Skeletal muscle cell (primary cell): ENCODE measurements at places on chromosomes 7 and 10.

DNA sequence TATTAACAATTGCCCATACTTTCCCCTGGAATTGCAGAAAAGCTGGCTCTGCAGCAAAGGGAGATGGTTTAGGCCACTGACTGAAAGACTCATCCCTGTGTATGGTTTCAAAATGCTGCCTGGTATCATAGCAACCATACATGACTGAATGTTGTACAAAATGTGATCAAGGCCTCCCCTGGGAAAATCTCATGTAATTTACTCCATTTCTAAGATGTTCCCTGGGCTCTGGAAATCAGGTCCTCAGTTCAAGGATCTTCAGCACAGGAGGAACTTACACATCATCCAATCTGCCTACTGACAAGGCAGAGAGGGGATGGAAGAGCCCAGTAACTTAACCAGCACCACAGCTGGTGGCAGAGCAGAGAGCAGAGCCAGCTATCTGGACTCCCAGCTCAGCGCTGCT lies 111.8 kb downstream of the JAZF1 start:
- DNase-seq, result peak; percentile 83

DNA sequence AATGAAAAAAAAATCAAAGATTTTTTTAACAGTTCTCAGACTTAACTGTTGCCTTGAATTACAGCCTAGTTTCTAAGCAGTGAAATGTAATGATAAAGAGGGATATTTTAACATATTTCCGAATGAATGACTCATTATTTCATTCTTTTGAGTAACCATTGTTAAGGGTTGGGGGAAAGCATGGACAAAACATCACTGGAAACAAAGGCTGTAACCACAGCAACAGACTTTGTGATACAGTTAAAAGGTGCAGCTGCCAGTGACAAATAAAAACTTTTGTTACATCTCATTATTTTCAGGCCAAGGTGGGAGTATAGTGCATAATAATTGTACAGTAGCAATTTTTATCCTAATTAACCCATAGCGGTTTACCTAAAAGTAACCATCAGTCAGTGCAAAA lies 172.6 kb downstream of the LRRTM3 start:
- DNase-seq, result no peak

DNA sequence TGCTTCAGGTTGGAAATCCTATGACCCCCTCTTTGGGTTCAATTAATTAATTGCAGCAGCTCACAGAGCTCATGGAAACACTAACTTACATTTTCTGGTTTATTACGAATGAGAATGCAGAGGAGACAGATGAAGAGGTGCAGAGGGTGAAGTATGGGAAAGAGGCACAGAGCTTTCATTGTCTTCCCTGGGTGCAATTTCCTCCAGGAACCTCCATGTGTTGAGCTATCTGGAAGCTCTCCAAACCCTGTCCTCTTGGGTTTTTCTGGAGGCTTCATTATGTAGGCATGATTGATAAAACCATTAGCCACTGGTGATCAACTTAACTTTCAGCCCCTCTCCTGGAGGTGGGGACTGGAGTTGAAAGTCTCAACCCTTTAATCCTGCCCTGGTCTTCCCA lies 133.0 kb upstream of the AUTS2 start:
- DNase-seq, result no peak

DNA sequence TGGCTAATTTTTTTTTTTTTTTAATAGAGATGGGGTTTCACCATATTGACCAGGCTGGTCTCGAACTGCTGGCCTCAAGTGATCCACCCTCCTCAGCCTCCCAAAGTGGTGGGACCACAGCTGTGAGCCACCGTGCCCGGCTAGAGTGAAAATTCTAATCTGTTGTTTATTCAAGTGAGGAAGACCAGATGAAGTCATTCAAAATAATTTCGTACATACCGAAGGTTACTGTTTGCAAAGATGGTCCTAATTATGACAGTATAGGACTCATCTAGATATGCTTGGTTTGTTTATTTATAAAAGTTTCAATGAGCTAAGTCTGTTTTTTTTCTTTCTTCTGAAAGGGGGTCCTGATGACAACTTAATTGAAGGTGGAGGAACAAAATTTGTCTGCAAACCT lies 376.8 kb downstream of the EXOC4 start:
- DNase-seq, result no peak

GRCh38 chr10:17470246-17470645 lies 15.9 kb upstream of the ST8SIA6 start:
- no peak for DNase-seq

DNA sequence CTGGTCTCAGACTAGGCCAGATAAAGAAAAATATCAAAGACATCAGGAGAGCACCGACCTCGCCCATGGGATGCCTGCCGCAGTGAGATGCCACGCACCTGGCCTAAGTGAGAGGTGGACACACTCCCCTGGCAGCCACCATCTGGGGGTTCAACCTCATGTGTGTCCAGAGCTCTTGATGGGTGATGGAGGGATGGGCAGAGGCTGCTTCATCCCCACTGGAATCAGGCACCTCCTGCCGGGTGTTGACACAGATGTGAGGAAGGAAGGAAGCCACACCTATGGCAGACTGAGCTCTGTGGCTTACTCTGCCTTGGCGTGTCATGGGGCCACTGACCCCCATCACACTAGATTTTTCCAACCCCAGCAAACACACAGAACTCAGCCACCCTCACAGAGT lies 11.4 kb downstream of the ZNF488 start:
- no peak for DNase-seq

- DNase-seq, result no peak
These were observed 623.4 kb upstream of the NRG3 start for GRCh38 chr10:81251457-81252115.

- DNase-seq, result no peak
These were observed 63.9 kb downstream of the WDFY4 start for GRCh38 chr10:48748573-48748972.

GRCh38 chr10:35637462-35637861 lies 4.6 kb downstream of the FZD8 start:
- DNase-seq, result no peak

DNA sequence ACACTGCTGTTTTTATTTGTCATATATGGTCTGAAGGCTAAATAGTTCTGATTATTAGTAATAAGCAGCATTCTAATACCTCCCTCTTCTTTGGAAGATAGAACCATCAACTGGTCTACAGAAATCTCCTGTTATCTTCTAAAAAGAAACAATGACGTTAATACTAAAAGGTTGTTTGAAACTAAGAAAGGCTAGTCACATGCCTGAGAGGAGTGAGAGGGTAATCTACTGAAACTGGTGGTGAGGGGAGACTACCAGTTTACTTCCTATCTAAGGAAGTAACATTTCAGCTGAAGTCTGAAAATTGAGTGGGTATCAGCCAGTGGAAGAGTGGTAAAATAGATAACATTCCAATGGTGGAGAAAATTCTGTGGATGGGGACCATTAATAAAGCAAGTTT lies 48.4 kb downstream of the FGFBP3 start:
- no peak for DNase-seq

GRCh38 chr7:44981035-44981706 lies 2.4 kb upstream of the MYO1G start:
- DNase-seq, result no peak

GRCh38 chr7:42222125-42222524 lies 14.9 kb downstream of the GLI3 start:
- DNase-seq, result no peak

DNA sequence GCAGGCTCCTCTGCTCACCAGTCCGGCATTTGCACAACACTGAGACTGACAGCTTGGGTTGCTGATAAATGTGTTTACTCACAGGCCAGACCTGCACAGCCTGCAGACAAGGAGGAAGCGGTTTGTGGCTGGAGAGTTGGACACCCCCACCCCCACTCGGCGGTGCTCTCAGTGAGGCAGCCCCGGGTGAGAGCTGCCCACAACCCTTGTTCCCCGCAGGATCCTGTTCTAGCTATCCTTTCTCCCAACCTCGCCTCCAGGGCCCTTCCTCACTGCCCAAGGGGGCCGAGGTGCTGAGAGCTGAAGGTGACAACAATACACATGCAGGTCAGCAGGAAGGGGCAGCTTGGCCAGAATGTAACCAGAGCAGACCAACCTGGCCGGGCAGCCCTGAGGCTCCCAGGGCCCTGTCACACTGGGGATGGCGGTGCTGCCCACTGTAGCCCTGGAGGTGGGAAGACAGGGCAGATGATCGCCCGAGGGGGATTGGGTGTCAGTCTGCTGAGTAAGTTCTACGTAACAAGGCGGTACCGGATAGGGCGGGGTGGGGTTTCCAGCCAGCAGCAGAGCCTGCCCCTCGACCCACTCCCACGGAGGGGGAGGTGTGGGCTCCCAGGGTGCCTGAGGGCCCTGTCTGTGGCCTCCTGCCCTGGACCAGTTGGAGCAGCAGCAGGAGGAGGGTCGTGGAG lies 2.1 kb upstream of the ADAM8 start:
- no peak for DNase-seq

DNA sequence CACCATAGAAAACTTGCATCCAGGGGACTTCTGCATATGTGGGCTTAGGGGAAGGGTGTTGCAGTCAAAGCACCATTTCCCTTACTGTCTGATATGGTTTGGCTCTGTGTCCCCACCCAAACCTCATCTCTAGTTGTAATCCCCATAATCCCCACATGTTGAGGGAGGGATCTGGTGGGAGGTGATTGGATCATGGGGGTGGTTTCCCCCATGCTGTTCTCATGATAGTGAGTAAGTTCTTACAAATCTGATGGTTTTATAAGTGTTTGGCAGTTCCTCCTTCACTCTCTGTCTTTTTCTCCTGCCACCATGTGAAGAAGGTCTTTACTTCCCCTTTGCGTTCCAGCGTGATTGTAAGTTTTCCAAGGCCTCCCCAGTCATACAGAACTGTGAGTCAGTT lies 177.4 kb downstream of the ADK start:
- no peak for DNase-seq

- no peak for DNase-seq
These were observed 963.2 kb upstream of the CELF2 start for GRCh38 chr10:10054466-10054865.

DNA sequence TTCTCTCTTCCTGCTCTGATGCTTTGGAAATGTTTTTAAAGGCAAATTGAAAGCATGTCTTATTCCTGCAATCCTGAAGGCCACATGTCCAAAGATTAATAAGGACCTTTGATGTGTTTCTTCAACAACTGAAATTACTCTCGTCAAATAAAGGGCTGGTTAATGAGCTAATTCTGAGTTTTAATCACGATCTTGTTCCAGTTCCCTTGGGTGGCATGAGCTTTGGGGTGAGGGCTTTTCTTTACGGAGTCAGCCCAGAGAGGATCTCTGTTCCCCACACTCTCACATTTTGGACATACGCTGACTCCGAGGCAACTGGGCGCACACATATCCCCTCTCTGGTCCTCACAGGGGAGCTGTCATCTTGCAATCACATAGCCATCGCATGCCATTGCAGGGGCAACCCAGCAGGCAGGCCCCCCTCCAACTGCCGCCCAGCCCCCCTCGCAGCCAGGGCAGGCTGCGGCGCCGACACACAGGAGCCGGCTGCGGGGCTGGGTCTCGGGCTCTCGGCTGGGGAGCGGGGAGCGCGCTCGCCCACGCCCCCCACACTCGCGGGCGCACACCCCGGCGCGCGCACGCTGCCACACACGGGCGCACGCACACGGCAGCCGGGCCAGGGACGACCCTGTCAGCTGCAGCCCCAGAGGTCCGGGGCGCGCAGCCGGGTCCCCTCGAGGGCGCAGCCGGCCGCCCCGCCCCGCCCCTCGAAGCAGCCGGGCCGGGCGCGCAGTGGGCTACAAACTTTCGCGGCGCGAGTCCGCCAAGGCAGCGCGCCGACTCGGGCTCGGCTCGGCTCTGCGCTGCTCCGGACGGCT lies at the start of gene GDF10:
TSS of gene GDF10 (plus strand) at position 587 of the 818 bp plus-strand sequence. CDS start 455 bp downstream, outside the sequence.
- DNase-seq, result no peak

- no peak for DNase-seq
These were observed 16.8 kb downstream of the VSIR start for GRCh38 chr10:71756311-71757191.

DNA sequence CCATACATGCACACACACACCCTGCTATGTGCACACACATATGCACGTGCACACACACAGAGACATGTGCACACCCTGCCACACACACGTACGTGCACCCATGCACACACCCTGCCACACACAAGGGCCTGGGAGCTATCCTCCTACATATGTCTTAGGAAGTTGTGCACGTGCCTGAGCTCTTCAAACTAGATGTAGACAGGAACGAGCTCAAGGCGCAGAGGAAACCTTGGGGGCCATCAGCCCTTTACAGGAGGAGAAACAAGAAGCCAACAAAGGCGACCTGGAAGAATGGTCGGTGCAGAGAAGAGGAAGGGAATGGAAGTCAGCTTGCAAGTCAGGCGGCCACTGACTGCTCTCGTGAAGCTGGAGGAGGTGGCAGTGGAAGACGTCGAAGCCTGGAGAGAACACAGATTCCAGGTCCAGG lies 58.7 kb downstream of the AOC1 start:
- DNase-seq, result no peak

DNA sequence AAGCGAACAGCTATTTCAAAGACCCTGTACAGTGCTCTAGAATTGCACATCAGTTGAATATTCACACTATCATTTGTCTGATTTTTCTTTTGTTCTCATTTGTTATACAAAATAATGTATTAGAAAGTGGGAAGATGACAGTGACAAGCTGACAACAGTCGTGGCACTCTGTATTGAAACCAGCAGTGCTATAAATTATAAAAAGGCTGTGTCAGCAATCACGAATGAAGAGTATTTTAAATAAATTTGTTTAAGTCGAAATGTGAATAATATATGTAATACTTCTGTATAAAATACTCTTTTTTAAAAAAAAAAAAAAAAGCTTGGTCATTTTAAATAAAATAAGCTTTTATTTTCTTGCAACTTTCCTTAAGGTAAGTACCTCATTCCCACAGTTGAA lies 122.6 kb downstream of the VPS50 start:
- DNase-seq, result no peak

DNA sequence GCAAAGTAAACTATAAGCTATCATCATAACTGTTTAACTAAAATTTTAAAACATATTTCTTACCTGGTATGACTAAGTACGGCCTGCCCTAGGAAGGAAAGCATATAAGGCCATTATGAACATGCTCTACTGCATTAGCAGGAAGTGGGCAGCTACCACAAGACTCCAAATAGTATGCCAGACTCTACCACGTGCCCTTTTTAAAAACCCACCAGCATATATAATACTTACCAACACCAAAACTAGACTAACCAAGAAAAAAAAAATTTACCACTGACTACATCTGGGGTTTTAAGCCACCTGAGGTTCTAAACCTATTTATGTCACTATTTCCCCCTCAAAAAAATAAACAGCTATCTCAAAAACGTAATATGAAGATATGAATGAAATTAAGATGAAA lies 30.1 kb downstream of the NUDCD3 start:
- DNase-seq, result no peak

DNA sequence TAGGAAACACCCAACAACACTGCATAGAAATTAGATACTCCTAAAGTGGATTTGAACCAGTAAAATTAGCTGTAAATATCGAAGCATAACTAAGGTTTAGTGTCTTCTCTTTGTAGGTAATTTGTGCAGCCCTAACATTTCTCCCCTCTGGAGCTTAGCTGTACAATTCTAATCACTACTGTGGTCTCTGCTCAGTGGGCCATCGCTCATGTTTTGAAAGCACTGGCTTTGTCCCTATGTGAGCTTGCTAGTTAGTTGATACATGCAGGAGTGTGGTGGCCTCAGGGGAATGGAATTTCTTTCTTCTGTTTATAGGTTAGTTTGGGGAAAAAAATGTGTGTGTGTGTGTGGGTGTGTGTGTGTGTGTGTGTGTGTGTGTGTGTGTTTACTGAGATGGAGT lies 373.1 kb downstream of the DPP6 start:
- DNase-seq, result no peak
